ENCODE measurements at places on chromosomes 6 and 20.

DNA sequence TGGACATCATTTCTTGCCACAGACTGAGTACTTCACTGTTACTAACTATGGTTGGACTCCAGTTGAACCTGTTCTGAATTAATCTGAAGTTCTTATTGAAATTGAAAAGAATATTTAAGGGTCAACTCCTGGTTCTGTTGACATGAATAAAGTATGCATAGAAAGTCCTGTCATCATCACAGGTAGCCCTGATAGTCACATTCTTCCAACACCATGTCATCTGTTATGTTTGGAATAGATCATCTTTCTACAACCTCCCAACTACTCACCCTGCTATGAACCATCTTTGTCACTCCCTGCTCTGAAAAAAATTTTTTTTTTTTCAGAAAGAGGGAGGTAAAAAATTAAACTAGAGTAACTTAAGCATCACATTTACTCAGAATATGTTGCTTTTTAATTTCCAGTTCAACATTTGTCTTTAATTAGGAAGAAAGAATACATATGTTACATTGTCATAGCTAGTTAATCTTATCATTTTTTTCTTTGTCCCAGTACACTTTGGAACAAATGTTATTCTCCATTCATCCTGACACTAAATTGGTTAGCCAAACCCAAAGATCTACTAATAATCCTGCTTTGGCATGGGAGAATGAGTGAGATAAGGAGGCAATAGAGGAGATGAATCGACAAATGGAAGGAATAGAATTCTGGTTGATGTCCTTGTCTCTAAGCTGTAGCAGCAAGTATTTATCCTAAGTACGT, 775.1 kb upstream of the NRSN1 start:
- no peak for DNase-seq

DNA sequence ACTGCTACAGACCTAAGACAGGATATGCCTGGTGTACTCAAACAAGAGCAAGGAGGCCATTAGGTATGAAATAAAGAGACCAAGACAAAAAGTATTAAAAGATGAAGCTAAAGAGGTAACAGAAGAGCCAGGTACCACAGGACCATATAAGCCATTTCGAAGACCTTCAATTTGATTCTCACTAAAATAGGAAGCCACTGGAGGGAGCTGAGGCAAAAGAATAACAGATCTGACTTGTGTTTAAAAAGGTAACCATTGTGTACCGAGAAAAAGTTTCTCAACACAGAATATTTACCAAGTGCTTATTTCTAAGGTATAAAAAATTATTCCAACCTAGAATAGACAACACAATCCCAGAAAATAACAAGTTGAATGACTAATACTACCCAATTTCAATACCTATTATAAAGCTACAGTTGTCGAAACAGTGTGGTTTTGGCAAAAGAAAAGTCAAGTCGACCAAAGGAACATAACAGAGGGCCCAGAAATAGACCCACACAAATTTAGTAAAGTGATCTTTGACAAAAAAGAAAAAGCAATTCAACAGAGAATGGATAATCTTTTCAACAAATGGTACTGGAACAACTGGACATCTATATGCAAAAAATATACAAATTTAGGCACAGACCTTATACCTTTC, 125.3 kb upstream of the DST start:
- no peak for DNase-seq

GRCh38 chr6:163904186-163904585, 489.7 kb downstream of the QKI start:
- DNase-seq, result no peak

- no peak for DNase-seq
These were observed 31.9 kb upstream of the ZNF217 start for GRCh38 chr20:53625311-53626129.

GRCh38 chr20:10005885-10006284, 28.9 kb upstream of the ANKEF1 start:
- DNase-seq, result no peak

DNA sequence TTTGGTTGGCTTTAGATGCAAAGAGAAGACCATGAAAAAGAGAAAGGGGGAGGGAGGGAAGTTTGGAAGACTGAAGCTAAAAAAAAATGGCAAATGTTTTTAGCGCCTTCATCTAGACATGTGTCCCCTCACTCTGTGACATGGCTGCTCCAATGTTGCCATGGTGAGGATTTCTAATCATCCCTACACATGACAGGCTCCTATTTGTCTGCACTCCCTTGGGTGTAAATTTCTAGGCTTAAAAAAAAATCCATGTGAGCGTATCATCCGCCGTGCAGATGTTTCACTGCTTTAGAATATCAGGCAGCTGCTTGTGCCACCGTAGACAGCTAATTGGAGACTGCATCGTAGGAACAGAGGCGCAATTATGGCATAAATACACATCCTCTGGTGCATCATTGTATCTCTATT, 761.1 kb upstream of the MMS22L start:
- no peak for DNase-seq

DNA sequence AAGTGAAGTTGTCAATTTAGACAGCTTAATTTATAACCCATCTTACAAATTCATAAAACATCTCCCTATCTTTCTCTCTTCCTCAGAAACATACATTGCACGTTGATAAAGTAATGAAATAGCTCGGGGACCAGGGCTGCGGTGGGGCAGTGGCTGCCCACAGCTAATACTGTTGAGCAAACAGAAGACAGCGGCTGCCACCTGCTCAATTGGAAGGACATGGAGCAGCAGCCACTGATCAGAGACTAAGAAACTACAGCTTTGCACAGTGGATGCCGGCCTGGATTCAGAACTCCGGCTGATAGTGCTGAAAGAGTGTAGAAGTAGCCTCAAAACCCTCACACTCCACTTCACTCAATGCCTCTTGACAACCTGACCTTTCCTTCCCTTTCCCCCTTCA, 157.9 kb upstream of the PDE10A start:
- no peak for DNase-seq

DNA sequence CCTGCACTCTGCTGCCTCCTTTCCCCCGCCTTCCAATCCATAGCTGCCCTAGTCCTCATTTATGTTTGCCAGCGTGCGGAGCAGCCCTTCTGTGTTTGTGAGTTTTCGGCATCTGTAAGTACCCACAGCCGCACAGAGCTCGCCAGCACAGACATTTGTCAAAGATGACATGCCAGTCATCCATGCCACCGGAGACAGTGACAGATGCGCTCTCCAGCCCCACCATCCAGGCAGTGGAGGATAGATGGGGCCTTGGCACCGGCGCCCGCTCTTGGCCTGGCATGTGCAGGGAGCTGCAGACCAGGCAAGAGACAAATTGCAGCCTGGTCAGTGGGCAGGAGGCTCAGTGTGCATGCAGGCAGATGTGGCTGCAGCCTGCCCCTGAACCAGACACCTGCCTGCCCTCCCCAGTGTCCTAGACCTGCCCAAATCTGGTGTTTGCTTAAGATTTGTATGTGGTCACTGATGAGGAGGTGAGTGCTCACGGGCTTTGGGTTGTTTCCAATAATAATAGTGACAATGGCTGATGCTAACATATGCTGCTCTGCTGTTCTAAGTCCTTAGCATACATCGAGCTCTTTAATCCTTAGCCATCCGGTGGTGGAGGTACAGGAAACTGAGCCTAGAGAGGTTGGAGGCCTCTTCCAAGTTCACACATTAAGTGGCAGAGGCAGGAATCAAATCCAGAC, 78.1 kb downstream of the UNC5CL start:
- no peak for DNase-seq

DNA sequence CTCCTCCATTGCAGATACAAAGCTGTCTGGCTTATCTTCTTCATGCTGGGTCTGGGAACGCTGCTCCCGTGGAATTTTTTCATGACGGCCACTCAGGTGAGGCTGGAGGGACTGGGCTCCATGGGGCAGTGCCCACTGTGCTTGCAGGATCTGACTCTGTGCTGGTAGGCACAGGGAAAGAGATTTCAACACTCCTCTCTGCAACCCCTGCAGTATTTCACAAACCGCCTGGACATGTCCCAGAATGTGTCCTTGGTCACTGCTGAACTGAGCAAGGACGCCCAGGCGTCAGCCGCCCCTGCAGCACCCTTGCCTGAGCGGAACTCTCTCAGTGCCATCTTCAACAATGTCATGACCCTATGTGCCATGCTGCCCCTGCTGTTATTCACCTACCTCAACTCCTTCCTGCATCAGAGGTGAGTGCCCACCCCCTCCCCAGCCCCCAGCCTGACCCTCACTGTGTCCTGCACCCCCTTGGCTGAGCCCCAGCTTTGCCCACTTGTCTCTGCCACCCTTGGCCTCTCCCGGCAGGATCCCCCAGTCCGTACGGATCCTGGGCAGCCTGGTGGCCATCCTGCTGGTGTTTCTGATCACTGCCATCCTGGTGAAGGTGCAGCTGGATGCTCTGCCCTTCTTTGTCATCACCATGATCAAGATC, 6.1 kb downstream of the SLC29A1 start:
- no peak for DNase-seq

GRCh38 chr6:45710304-45710821, 305.3 kb downstream of the CLIC5 start:
- peak; percentile 82 for DNase-seq

DNA sequence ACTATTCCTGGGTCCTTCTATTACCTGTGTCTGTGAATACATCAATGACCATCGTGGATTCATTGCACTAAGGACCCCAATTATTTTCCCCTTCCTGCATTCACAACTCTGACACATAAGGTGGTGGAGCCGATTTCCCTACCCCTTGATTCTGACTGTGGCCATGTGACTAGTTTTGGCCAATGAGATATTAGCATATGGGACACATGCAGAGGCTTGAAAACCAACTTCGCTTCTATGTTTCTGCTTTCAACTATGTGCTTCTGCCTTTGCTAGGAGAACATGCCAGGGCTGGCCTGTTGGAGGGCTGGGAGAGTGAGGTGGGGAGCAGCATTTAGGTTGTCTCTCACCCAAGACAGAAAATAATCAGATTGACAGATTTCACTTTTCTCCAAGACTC, 483.1 kb upstream of the JAG1 start:
- DNase-seq, result no peak

Measured in stimulated activated CD4-positive, alpha-beta T cell treated with anti-CD3 and anti-CD28 coated beads, Interleukin-4, amount 100 ng/mL, for 4 hours (primary cell).